Smooth muscle cell of the umbilical artery (primary cell): ENCODE measurements at places on chromosomes 13 and 19. TPM values are rescaled to one million over a fixed set of nuclear protein-coding genes. Genes with fewer than 3 reads are reported as not detected.

NDFIP2 gene
- 46.0 and 47.2 TPM in 2 replicates for total RNA-seq

VSTM1 gene
- total RNA-seq: not detected in 2 replicates

SMIM44 gene
- not detected in 2 replicates for total RNA-seq

DYRK1B gene
- total RNA-seq: 8.6 and 18.2 TPM in 2 replicates

PSG6 gene
- not detected in 2 replicates for total RNA-seq

UPF3A gene
- 15.1 and 24.7 TPM in 2 replicates for total RNA-seq

C19orf67 gene
- total RNA-seq: not detected in 2 replicates

TRPC4 gene
- total RNA-seq: 7.4 and 23.7 TPM in 2 replicates

F10 gene
- 10.6 and 15.7 TPM in 2 replicates for total RNA-seq
